ENCODE measurements at places on chromosomes 5 and 9.

DNA sequence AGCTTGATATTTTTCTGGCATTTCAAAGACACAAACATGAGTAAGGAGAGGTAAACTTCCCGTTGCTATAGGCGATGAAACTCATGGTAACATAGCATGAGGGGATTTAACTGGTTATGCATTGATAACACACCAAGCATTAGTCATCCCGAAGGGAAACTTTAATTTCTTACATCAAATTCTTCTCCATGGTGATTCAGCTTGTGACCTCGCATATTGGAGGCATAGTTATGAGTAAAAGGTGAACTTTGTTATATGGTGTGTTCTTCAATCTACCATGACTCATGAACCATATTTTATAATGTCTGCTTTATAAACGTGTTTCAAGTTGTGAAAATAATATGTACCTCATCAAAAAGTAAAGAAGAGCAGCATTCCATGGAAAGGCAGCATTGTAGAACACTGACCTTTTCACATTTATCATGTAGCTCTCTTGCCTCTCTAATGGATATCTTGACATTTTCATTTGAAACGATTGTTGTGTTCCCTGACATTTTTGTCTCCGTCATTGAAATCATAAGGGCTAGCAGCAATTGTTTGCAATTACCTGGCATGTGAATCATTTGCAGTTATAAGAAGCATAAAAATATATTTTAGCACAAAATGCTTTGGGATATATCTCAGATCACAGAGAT is 491.8 kb downstream of the ANXA1 start:
- no peak for DNase-seq

- no peak for DNase-seq
Measured at GRCh38 chr9:33135031-33135461, 32.1 kb downstream of the B4GALT1 start.

- no peak for DNase-seq
Measured at GRCh38 chr9:36144309-36145232, 8.0 kb downstream of the GLIPR2 start.

GRCh38 chr5:128035689-128036088 is 47.9 kb upstream of the SLC12A2 start:
- DNase-seq: no peak
